ENCODE measurements at places on chromosomes 7 and 10. TPM values are rescaled to one million over a fixed set of nuclear protein-coding genes. Genes with fewer than 3 reads are reported as not detected.

ITIH5 gene
- 0.30 TPM for total RNA-seq

NRG3 gene
- under 0.01 TPM for total RNA-seq

FKBP6 gene
- not detected for total RNA-seq

PAX4 gene
- not detected for total RNA-seq

IDI2 gene
- not detected for total RNA-seq

Measured in smooth muscle cell of the umbilical artery (primary cell).